CD4-positive, alpha-beta T cell treated with Interleukin-21 for 1 hour (primary cell): ENCODE measurements at places on chromosomes 2 and 18.

- no peak for DNase-seq
Measured at GRCh38 chr2:223930103-223930976, 14.8 kb downstream of the WDFY1 start.

- no peak for DNase-seq
Measured at GRCh38 chr18:44801781-44802180, 121.1 kb downstream of the SETBP1 start.

- DNase-seq, result no peak
Measured at GRCh38 chr2:179694963-179695362, 166.4 kb downstream of the ZNF385B start.

DNA sequence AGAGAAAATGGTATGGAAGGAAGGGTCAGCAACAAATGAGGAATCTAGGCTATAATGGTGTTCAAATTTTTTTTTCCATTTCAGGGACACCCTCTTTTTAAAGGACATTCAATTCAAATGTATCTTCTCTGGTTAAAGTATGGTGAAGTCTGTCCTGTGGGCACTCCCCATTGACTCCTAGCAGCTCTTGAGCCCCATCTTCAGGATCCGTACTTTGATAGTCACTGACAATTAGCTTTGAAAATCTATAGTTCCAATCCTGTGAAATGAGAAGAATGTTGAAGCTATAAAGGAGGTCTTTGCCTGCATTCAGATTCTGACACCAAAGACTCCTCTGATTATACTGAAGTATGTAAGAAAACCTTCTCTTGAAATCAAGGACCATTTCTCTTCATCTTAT is 43.3 kb downstream of the KCNH7 start:
- no peak for DNase-seq

DNA sequence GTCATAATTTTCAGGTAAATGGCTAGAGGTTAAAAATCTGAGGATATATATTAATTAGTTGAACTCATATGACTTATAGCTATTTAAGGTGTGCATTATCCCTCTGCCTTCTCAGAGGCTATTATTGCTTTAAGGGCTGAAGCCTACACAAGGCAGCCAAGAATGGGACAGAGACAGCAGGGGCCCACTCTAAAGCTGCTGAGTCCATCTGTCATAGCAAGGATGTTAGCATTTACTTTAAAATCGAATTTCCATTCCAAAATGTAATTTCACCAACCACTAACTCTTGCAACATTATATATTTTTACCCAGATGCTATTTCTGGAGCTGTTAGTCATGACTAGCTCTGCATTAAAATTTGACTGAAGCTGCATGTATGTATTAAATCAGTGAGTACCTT is 236.3 kb upstream of the FSIP2 start:
- DNase-seq, result no peak

DNA sequence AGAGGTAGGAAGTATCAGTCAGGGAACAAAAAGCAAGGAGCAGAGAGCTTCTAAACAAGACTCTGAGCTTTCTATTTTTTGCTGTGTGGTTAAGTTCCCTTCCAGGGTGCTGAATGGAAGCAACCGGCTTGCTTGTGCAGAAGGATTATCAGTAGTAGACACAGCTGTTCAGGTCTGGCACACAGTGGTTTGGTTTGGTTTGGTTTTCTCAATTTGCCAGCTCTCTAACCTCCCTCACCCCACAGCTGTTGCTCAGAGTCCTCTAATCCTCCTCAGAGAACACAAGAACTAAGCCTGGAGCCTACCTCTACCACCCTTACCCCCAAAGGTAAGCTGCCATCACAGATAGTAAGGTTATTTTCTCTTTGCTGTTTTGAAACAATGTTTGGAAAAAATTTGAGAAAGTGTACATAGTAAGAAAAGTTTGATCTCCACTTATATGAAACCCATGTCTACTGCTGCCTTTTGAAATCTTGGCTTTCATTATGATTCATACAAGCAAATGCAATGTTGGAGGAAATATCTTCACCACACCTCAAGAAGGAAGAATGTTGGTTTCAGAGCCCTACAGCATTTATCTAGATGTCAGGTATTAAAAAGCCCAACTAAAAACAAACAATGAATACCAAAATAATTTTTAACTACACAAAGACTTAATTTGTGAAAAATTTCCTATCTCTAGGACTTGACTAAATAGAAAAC is 255.3 kb downstream of the NR4A2 start:
- DNase-seq, result no peak

GRCh38 chr2:219824996-219825395 is 197.6 kb downstream of the SLC4A3 start:
- DNase-seq, result no peak

DNA sequence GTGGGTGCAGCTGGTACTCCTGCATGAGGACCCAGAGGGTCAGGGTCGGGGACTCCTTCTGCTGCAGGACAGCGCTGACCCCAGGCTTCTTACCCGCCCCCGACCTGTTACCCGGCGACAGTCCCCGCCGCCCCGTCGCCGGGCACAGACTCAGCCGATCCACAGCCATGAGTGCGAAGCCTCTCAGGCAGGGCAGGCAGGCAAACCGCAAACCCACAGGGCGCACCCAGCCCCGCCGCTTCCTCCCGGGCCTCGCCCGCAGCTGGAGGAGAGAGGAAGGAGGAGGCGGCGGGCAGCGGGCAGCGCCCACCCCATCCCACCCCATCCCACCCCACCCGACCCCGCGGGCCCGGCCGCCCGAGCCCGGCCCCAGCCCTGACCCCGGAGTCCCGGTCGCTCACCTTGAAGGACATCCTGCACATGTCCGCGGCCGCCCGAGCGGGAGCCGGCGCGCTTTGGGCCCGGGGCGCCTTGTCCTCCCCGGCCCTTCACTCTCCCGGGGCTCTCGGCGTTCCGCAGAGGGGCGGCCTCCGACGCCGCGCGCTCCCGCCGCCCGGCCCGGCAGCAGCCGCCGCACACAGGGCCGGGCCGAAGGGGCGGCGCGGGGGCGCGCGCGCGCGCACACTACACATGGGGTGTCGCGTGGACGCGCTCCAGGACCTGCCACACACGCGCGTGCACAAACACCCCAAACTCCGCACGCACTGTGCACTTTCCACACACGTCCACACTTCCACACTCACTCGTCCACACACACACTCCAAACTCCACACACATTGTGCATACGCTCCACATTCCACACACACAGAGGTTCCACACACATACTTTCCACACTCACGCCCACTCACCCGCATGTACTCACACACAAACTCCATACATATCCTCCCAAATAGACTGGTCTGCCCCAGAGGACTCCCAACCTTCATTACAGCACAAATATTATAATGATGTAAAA is at the start of gene ANKRD29:
ANKRD29 (minus strand) TSS at position 603 of the 955 bp plus-strand sequence; CDS start at position 422, 181 bp downstream.
- DNase-seq, result peak; percentile 64

DNA sequence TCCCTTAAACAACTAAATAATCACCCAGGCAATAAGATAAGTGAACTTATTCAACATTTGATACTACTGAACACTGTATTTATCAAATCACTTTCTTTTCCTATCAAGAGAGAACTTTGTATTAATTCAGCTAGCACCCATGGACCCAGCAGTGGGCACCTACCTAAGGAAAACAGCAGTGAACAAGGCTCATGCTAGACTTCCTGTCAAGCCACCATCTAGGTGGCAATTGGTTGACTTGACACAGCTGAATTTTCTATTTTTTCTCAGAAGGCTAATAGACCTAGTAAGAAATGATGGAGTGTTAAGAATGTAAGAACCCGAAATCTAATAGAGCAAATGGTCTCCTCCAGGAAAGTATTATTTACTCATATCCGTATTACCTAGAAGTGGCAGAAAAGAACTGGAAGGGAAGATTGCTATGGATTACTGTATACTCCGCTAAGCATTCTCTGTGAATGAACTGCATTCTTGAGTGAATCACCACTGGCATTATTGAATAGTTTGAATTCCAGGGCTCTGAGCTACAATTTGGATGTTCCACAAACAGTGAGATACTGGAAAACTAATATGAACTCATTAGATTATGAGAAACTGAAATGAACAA is 988.2 kb upstream of the CDH2 start:
- no peak for DNase-seq

DNA sequence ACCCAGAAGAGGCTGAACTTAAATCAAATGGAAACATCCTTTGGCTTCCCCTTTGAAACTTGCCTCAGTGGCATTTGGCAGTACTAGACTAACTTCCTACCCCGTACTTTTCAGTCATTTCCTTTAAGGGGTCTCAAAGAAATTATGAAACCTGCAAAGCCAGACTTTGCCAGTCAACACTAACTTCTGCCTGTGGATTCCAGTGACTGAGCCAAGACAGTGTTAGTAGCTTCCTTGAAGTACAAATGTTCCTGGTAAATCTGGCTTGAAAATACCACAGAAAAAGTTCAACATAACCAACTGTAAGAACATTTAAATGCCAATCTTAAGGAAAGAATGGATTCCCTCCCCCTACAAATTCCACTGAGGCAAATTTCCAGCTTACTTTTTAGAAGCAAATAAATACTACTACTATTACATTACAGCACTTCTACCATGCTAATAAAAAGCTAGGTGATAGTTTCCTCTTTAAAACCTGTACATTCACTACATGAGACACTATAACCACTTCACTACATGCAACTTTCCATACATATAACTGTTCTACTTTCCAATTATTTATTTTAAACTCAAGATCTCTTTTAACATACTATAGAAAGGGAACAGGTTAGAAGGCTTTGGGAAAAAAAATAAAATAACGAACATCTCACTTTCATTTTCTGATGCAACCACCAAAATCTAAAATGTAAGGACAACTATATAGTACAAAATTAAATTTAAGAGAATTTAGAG is 2.4 kb downstream of the PELI1 start:
- peak; percentile 26 for DNase-seq

DNA sequence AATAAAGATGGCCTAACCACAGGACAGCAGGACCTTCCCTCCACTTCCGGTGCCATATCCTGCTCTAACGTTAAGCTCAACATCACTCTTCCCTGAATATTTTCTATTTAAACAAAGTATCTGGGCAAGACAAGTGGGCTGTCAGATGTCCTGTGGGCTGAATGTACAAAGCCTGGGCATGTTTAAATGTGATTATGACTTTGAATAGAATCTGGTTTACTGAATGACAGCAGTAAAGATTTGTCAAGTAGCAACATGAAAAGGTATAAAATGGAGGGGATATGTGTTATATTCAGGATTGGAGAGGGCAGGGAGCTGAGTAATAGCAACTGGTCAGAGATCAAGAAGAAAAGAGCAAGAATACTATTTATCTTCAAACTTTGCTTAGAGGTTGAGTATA is 540.9 kb downstream of the NRXN1 start:
- DNase-seq, result no peak

DNA sequence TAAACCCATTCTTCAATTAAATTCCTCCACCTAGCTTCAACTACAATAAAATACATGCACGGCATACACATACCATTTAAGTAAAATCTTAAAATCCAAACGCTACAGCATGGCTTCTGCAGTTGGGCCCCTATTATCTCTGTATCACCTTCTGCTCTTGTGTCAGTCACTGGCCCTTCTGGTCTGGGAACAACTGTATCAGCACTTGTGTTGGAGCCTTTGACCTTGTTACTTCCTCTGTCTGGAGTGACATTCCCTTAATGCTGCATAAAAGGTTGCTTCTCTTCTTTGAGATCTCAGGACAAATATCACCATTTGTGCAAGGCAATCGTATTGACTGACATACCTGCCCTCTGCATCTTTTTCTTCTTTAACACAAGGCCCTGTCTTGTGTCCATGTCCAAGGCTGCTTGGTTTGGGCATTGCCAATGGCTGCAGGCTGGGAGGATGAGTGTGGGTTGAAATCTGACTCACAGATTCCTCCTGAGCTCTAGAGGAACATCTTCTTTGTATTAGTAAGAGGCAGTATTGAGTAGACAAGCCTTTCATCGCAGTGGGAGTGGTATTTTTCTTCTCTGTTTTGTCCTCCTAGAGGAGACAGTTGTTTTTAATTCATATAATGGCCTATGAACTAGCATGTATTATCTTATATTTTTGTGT is 267.8 kb upstream of the TRIB2 start:
- DNase-seq, result no peak

DNA sequence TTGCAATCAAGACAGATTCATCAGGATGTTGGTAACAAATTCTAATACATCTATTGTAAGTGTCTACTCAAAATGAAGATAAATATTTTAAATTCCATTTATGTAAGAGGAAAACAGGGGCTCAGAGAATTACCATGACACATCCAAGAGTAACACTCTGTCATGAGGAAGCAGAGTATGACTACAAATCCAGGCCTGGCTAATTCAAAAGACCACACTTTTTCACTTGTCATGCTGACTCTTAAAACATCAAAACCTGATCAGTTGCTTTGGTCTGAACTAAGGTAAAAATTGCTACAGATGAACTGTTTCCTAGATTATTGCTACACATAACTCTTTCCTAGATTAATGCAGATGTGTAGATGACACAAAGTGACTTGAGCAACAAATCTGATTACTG is 880.6 kb downstream of the TSN start:
- DNase-seq, result no peak

DNA sequence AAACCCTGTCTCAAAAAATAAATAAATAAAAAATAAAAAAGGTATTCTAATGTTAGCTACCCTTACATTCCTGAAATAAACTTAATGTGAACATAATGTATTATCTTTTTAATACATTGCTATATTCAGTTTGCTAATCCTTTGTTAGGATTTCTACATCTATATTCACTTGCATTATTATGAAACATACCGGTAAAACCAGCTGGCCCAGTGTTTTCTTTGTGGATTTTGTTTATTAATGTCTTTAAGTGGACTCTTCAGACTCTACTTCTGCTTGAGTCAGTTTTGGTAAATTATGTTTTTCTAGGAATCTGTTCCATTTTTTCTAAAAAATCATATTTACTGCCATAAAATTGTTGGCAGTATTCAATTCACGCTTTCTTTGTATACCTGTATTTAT is 34.5 kb downstream of the PTPN2 start:
- DNase-seq, result no peak

GRCh38 chr18:34787931-34788532 is 77.9 kb downstream of the DTNA start:
- DNase-seq, result peak; percentile 41

DNA sequence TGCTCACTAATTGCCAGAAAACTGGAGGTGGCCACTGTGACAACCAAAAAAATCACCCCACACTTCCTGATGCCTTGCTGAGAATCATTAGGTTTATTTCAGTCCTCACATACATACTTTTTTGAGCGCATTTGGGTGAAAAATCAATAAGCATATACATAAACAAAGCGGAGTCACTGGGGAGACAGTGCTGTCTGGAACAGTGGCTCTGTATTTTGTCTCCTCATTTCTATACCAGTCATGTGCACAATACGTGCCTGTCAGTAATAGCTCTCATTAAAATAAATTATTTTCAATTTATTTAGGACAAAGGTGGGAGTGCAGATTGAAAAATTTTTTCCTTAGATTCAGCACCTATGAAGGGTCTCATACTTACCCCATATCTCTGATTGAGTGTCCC is 48.2 kb downstream of the CXCR4 start:
- DNase-seq, result no peak

- DNase-seq, result no peak
Measured at GRCh38 chr2:180334514-180334913, 327.4 kb upstream of the CWC22 start.
